ENCODE measurements at places on chromosomes 6 and 20.
A peak's percentile ranks its signal among the peaks of the same experiment; 100 is the strongest.

DNA sequence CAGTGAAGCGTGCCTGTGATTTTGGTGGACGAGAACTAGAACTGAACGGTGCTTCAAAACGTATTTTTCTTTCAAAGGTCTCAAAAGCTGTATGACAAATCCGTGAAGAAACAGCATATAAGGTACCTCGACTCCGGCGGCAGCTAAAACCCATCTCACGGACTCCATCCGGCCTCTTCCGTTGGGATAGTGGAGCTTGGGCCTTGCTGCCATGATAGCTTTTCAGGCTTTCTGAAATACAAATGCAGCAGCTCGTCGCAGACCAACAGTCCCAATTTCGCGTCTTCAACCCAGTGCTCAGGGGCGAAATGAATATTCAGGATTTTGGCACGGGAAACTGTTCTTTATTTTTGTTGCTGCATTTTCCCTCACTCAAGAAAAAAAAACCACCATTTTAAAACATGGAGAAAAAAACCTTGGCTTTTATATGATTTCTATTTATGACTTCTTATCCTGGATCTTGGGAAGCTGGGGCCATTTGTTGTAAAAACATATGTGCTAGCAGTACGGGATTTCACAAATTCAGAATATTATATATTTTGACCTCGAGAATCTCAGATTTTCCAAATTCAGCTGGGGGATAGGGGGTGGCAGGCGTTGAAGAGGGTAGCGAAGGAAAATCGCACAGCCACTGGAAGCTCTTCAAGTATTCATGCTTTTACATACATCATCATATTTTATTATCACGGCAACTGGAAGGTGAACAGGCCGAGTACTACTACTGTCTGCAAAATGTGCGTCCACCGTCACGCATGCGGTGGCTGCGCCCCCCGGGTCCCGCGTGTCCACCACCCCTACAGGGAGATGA is 849 bp downstream of the GSTA4 start:
- DNase-seq: peak; percentile 62

DNA sequence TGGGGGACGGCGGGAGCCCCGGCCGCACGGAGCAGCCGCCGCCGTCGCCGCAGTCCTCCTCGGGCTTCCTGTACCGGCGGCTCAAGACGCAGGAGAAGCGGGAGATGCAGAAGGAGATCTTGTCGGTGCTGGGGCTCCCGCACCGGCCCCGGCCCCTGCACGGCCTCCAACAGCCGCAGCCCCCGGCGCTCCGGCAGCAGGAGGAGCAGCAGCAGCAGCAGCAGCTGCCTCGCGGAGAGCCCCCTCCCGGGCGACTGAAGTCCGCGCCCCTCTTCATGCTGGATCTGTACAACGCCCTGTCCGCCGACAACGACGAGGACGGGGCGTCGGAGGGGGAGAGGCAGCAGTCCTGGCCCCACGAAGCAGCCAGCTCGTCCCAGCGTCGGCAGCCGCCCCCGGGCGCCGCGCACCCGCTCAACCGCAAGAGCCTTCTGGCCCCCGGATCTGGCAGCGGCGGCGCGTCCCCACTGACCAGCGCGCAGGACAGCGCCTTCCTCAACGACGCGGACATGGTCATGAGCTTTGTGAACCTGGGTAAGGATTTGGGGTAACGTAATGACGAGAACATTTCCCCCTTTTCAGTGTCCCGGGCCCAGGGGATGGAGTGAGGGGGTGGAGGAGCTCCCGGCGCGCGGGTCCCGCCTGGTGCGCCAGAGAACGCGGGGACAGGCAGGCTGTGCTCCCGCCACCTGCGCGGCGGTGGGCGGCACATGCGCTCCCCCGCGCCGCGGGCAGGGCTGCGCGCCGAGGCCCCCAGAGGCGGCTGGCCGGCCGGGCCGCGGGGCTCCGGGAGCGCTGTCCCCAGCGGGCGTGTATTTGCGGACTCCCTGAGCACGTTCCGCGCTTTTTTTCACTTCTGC is 1.4 kb downstream of the BMP6 start:
- peak; percentile 17 for DNase-seq

DNA sequence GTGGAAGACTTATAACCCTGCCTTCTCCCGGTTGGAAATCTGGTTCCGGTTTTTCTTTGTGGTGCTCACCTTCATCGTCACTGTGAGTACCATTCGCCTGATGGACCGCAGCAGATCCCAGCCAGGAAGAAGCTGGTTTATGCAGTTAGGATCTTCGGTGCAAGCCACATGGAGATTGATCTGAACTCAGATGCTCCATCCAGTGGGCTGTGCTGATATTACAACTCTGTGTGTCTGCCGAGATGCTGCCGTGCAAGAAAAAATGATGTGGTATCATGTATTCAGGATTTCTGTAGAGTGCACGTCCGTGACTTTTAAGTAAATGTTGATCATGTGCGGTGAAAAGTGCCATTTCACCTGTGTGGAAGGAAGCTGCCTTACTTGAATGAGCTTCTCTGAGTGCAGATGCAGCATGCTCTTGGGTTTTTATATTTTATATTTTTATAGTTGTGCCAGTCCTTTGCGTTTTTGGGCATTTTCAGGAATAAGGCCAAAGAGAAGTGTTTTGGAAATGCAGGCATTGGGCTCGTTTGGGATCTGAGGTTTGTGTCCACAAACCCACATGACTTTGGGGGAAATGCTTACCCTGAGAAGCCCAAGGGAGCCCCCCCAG is 39.2 kb downstream of the DYNLT1 start:
- peak; percentile 77 for DNase-seq

- no peak for DNase-seq
These were observed 46.9 kb downstream of the PDE10A start for GRCh38 chr6:165616116-165616515.

DNA sequence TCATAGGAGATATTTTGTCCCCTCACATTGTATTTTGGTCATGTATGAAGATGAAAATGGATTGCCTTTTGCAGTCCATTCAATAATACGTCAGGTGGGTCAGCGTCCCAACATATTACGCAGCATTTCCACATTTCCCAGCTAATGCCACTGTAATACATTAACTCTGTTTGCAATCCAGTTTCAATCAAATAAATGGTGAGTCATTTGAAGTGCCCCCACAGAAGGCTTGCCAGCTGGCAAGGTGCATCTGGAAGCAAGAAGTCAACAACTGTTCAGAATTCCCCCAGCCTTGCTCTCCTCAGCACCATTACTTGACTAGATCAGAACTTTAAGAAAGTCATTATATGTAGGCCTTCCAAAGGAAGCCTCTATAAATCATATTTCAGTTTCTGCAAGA is 50.4 kb downstream of the PHACTR1 start:
- no peak for DNase-seq

DNA sequence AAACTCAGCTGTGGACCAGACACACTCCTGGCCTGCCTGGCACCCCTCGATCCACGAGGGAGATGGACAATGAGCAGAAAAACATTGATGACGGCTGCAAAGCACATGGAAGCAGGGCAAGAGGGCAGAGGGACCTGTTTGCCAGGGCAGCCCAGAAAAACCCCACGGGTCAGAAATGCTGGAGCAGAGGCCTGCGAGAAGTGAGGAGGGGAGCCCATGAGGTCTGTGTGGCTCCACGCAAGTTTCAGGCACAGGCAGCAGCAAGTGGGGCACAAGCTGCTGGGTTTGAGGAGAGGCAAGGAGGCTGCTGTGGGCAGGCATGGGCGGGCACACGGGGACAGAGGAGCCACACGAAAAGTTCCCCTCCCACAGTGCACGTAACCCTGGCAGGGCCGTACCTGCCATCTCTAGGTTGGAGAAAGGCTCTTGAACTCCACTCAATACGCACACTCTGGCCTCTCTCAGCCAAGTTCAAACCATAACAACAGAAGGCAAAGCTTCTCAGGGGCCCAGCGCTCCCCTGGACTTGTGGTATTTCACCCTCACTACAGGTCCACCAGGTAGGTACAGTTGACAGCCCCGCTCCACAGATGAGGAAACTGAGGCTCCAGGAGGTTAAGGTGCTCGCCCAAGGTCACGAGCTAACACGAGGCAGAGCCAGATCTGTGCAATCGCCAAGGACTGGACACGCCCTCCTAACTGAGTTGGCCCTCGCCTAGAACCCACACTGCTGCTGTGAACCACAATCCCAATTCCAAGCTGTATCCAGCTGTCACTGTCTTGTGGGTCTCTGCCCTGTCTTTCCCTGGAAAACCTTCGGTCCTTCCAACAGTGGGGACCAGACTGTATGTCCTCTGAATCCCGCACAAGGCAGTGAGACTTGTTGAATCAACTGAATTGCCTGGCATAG is 108.2 kb downstream of the NOL4L start:
- no peak for DNase-seq
